Midbrain (tissue), 1 donor: ENCODE measurements at places on chromosomes 12 and 14.

DNA sequence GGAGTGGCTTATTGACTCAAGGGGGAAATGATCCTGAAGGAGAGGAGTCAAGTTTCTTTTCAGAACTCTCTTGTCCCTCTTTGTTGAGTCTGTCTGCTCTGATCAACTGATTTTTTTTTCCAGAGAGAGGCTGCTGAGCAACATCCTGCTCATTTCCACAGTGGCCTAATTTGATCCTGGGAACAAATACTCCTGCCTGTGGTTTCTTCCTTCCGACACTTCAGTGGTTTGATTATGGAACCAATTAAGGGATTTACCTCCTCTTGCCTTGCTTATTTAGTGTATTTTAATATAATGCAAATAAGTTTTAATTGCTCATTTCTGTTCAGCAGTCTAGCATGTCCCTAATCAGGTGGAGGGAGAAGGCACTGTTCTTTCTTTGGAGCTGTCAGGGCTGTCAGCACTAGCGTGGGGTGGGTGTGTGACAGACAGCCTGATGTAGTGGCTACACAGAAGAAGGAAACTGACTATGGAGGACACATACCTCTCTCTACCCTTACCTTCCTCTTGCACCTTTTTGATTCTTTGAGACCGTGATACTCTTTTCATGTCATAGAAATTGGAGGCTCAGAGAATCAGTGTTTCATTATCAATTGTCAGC, 344.9 kb upstream of the STXBP6 start:
- DNase-seq = no peak

DNA sequence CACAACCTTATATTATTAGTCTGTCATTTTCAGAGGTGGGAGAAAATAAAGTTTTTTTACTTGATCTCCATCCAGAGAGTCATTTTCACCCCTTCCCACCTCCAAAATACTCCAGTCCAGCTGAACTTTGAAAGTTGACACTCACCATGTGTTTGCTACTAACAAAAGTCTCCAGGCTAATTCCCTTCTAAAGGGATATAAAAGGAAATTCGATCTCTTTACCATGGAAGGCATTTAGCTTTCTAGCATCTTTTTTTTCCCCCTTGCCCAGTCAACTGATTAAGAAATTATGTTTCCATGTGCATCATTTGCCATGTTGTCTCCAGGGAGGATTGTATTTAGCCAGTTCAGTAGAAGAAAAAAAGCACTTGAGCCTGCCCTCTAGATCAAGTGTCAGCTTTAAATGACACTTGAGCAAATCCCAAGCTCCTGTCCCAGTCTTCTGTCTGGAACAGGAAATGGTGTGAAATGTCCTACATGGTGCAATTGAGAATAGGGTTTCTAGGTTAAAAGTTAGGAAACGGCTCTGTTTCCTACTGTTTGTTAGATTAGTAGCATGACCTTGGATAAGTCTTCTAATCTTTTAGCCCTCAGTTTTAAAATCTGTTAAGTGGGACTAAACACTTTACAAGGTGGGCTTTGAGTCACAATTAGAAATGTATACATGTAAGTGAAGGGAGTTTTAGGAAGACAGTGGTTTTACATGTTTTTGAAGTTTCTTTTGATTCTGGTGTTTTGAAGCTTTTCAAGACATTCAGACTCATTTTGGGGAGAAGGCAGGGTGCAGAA, 67.2 kb downstream of the GNS start:
- no peak for DNase-seq

DNA sequence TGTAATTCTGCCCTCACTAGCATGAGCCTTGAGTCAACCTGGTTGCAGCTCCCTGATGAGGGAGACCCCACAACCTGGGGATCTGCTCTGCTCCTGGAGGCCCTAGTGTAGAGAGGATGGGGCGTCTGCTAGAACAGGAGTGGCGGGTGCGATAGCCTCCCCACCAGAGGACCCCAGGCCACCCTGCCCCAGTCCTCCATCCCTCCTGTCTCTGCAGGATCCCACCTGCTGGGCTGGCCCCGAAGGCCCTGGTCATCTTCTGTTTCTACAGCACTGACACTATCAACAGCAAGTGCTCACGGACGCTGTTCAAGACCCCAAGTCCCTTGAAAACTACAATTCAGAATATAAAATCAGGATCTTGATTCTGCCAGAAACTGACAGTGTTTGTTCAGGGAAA, 15.2 kb downstream of the ANHX start:
- no peak for DNase-seq

DNA sequence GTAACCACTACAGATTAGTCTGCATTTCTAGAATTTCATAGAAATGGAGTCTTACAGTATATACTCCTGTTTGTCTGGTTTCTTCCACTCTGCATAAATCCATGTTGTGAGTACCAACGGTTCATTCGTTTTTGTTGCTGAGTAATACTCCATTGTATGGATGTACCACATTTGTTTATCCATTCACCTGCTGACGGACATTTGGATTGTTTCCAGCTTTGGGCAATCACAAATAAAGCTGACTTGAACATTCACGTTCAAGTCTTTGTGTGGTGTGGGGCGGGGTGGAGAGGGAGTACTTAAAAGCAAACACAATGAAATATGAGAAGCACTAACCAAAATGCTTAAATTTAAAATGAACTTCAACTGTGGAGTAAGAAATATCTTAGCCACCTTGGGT, 7.1 kb downstream of the HECTD4 start:
- DNase-seq = no peak

DNA sequence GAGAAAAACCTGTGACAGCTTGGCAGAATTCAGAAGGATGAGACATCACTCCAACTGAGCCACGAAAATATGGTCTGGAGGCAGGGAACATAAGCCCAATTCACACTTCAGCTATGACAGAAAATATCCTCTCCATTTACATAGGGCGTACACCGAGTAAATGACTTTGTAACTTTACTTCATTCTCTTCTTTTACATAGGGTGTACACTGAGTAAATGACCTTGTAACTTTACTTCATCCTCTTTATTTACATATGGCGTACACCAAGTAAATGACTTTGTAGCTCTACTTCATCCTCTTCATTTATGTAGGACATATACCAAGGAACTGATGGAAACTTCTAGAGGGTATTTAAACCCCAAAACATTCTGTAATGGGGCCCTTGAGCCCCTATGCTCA, 14.1 kb upstream of the MAPKAPK5 start:
- no peak for DNase-seq

- no peak for DNase-seq
These were observed 16.0 kb downstream of the AMDHD1 start for GRCh38 chr12:95959107-95959506.

DNA sequence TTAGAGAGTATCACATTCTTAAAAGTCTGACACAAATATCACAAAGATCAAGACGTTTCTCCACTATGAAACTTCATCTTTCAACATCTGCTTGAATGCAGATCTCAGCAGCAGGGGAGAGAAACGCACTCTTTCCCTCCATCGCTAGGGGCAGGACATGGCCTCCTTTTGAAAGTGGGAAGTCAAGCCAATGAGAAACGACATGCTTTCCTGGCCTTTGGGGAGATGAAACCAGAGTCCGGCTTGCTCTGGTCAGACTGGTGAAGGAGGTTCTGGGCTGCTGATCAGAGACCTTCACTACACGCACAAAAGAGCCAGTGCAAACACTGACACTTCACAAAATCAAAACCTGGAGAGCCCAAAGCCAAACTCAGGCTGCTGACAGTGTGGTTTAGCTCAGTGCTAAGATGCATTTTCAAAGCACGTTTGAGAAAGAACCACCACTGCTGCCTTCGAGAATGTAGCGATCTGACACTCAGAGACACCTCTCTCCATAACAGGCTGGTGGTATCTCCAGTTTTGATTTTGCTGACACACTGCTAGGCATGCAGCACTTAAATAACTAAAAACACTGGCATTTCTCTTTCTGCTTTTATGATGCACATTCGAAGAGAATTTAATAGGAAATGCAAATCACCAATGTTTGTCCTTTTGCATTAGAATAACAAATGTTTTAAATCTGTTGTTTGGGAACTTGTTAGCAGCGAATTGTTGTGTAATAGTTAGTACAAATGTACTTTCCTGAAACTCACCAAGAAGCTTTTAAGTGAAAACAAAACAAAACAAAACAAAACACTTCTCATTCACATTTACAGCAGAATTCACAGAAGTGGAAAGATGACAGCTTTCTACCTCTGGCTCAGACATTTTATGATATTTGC, 93.9 kb upstream of the OVCH1 start:
- DNase-seq = no peak

DNA sequence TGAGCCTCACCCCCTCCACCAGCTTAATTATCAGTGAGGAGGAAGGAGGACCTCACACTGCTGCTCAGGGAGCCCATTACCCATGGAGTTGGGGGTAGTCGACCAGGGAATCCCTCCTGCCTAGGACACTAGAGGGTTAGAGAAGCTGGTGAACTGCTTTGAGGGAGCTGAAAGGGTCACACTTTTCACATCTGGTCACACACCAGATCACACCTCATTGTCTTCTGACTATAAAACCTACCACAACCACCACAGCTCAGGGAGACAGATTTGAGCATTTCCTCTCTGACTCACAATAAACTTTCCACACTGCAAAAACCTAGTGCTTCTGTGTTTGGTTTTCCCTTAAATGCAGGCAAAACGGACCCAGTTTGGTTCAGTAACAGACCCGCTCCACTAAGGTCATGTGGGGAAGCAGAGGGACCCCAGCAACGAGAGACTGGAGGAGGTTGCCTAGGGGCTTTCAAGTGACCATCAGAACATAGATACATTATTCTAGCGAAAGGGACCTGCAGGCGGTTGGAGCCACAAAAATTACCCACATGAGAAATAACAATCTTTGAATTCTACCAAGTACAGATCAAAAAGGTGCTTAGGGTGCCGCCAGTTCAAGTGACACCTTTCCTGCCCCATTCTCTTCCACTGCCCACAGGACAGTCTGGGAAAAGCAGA, 151.4 kb upstream of the AVPR1A start:
- DNase-seq = no peak

DNA sequence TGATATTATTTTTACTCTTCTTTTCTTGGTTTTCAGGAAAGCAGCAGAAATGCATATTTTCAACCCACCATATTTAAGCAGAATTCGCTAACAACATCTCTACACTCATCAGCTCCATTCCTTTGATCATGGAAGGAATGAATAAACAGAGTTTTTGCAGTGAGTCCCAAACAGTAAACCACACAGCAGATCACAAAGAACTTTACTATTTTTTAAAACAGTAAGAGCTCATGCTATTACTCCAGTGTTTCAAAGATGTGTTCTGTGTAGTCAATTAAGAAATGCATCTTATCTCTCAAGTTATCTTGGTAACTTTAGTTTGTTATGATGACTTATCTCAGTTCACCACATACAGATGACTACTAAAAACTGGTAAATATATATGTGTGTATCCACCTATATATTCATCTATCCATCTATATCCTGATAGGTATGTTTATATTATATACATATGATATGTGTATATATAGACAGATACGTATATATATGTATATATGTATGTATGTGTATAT, 843.5 kb downstream of the BCL11B start:
- DNase-seq = no peak

GRCh38 chr14:90695997-90696660, 120.1 kb downstream of the TTC7B start:
- no peak for DNase-seq

GRCh38 chr14:97644365-97644764, 847.2 kb downstream of the VRK1 start:
- DNase-seq = no peak

GRCh38 chr14:91396013-91396660, 21.5 kb downstream of the CCDC88C start:
- peak; percentile 29 for DNase-seq

GRCh38 chr12:93569656-93570551, 2.6 kb upstream of the SOCS2 start:
- DNase-seq = peak; percentile 70

DNA sequence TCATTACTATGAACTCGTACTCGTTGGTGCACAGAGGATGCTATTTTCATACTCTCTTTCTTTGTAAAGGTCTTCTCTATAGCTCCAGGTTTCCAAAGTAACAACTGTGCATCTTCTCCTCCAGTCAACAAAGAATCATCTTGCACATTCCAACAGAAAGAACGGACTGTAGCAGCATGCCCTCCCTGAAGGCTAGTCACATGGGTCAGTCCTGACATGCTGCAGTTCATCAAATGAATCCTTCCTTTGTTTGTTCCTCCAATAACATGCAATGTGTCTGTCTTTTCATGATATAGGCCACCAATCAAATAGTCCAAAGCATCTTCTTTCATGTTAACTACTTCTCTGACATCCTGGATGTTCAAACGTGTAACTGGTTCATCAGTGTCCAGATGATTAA, 42.9 kb downstream of the WDR89 start:
- peak; percentile 53 for DNase-seq

GRCh38 chr12:80634903-80635302, 72.5 kb upstream of the MYF6 start:
- DNase-seq = no peak

DNA sequence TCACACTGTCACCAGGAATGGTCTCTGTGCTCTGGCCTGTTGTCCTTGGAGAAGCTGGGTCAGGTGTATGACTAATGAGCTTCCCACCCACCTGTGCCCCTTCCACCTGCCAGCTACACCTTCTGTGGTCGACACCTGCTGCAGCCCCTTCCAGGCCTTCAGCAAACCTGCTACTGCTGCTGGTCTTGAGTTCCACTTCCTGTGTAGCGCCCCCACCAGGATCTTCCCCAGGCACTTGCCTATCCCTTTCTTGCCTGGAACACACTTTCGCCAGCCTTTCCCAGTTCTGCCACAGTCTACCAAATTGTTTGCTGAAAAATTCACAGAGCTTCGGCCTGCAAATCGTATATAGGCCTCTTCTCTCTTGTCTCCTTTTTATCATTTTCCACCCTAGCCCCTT, 75.3 kb downstream of the CRACR2A start:
- DNase-seq = no peak

GRCh38 chr12:126112849-126113248, 1047.6 kb downstream of the AACS start:
- DNase-seq = no peak

- DNase-seq = peak; percentile 85
These were observed at the start of gene ALDH2 for GRCh38 chr12:111766608-111767361. Gene ALDH2 (plus strand): TSS chr12:111766933. CDS start chr12:111766983, 50 bp downstream.

- DNase-seq = no peak
These were observed 38.9 kb downstream of the FERMT2 start for GRCh38 chr14:52911904-52912303.

DNA sequence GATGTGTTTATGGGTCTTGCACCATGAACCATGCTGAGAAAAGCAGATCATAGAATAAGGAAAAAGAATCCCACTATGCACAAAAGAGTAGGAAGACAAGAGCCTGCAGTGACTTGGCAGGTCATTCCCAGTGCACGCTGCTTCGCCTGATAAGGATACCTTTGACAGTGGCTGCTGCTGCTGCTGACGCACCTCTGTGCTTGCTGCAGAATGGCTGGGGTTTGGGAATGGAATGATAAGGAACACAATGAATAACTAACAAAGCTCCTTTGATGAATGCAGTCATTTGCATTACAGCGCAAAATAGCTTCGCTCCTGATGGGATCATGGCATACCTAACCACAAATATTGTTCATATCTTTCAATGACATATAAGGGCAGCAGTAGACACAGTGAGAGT, 278.7 kb downstream of the PDZRN4 start:
- peak; percentile 8 for DNase-seq

DNA sequence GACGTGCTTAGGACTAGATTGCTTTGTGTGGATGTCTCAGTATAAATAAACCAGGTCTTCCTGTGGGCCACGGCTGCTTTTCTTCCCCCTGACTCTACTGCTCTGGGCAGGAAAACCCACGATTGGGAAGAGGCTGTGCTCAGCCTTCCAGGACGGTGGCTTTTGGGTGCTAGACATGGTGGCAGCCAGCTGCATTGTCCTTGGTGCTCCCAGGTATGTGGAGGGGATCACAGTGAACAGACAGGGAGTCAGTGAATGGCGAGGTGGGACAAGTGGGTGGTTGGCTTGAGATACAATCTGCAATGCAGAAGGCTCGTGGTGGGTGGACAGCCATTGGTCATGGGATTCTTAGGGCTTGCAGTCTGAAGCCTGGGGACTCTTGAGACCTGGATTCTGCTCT, 366.3 kb downstream of the AACS start:
- no peak for DNase-seq
